Effector memory CD4-positive, alpha-beta T cell (primary cell): ENCODE measurements at places on chromosomes 12 and 14.

- no peak for DNase-seq
These were observed 287.2 kb upstream of the ATP2B1 start for GRCh38 chr12:89995870-89996269.

GRCh38 chr14:61222388-61222787, 58.8 kb downstream of the TMEM30B start:
- DNase-seq, result no peak

GRCh38 chr12:56216461-56216860, 5.3 kb downstream of the RNF41 start:
- DNase-seq, result no peak

DNA sequence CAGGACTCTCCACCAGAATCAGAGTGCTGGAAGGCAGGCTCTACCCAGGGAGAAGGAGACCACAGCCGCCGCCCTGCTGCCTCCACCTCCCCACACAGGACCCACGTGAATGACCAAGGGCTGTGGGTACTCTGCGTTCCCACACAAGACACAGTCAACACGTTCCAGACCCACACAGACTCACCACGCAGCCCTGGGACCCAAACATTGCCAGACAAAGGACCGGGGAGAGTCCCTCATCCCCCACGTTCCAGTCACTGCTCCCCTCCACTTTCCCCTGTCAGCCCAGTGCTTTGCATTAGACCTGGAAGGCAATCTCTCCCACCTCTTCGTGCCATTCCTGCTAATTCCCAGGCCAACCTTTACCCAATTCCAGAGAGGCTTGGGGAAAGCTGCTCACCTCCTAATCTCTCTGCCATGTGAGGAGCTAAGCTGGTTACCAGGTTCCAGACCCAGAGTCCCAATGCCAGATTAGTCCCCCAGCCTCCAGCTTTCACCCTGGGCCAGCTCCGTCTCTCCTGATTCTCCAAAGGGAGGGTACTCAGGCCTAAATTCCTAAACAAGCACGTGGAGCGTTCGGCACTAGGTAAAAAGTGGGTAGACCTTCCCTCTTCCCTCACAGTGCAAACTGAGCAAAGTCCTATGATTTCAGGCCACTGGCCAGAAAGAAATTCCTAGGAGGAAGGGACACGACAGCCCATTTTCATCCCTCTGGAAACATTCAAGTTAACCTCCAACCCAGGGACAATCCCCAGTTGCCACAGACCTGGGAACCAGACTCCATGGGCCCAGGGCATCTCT, 4.9 kb downstream of the SLC6A13 start:
- no peak for DNase-seq

DNA sequence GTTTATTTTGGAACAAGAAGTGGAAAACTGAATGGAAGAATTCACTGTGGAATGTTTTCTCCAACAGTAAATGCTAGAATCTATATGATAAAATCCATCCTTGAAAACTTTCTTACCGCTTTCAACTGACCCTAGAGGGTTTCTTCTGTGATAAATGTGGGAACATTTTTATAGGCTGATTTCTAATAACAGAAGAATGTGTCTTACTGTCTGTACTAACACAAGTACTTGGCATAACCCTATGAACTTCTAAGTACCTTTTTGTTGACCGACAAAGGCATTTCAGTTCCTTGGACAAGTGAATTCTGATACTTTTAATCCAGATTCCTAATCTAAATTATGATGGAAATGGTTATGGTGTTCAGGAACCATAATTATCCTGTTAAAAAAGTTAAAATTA, 1109.7 kb upstream of the FLRT2 start:
- DNase-seq, result no peak

GRCh38 chr14:93105362-93105761, 10.4 kb downstream of the ITPK1 start:
- no peak for DNase-seq

DNA sequence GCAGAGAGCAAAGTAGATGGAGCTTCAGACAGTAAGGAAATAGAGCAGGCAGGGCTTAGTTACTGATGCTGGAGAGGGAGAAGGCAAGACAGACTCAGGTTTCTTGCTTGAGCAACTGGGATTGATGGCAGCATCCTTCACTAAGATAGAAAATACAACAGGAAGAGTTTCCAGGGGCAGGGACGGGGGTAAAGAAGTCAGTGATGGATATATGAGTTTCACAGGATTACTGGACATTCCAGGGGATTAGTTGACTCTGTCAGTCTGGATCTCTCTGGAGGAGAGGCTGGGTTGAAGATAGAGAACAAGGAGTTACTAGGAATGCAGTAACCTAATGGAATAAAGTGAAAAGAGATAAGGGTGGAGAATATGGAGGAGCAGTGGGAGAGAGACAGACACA, 74.5 kb upstream of the ATF1 start:
- no peak for DNase-seq
